ENCODE measurements at places on chromosomes 6 and 20.

- DNase-seq, result no peak
Observed at GRCh38 chr20:60294632-60295031, 336.4 kb downstream of the CDH26 start.

DNA sequence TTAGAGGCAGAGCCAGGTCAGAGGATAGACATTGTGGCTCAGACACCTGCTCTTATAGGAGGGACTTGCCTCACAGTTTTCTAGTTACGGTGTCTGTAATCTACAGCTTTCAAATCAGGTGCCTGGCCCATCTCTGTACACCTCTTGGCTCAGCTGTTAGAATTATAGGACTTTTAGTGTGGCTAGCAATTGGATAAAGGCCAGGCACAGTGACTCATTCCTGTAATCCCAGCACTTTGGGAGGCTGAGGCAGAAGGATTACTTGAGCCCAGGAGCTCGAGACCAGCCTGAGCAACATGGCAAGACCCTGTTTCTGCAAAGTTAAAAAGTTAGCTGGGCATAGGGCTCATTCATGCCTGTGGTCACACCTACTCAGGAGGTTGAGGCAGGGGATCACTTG, 20.0 kb downstream of the BRPF3 start:
- no peak for DNase-seq

- DNase-seq, result no peak
Observed at GRCh38 chr6:56400273-56400672, 152.9 kb upstream of the COL21A1 start.

DNA sequence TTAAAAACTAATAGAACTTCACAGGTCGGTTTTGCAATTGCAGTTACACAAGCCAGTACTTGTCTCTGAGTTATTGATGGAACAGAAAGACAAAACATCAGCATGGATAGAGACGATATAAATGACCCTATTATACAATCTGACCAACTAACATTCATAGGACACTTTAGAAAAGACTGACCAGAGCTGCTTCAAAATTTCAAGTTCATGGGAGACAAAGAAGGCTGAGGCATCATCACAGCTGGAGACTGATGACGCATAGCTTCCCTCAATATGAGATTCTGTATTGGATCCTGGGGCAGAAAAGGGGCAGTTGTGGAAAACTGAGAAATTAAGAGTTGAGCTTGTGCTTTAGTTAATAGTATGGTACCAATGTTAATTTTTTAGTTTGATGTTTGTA, 174.0 kb downstream of the THBS2 start:
- no peak for DNase-seq

- no peak for DNase-seq
Observed at GRCh38 chr6:163249651-163250101, 164.8 kb upstream of the QKI start.

DNA sequence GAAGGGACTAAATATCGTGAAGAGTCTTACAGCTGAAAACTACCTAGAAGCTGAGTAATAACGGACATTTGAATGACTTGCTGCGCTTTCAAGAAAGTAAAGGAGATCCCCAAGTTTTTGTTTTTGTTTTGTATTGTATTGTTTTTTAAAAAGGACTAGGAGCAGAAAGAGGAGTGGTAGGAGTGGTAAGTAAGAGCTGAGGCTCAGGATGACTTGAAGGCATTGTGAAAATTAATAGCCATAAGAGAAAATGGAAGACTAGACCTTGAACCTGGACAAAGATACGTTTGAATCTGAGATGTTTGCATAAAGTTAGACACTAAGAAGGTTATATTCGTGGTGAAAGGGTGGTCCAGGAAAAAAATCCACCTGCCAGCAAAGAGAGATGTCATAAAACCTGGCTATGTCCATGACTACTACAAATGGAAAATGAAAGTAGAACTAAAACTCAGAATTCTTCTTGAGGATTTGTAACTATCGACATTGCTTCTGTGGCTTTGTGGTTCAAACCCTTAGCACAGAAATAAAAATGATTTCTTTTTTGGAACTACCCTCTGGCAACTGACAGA, 824.8 kb upstream of the FLRT3 start:
- DNase-seq, result no peak

GRCh38 chr20:13017883-13018535, 9.2 kb downstream of the SPTLC3 start:
- DNase-seq, result no peak

- DNase-seq, result no peak
Observed at GRCh38 chr20:24694157-24694726, 224.8 kb downstream of the SYNDIG1 start.

- DNase-seq, result no peak
Observed at GRCh38 chr6:44404022-44404714, 16.7 kb downstream of the CDC5L start.
